ENCODE measurements at places on chromosomes 2 and 18. TPM values are rescaled to one million over a fixed set of nuclear protein-coding genes. Genes with fewer than 3 reads are reported as not detected.

DNA sequence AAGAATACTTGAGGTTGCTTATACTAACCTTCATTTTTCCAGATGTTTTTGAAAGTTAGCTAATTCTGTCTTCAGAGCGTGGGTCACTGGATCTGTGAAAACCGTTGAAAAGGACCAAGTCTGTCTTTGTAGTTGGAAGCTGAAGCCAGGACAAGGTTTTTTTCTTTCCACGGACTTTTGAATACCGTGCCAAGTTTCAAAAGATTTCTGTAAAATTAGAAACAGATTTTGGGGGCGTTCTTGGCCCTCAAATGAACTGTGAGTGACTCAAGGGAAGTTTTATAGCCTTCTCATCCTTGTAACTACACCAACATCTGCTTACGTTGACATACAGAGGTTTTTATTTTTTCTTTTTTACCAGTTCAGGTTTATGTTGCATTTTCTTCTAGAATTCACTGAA, at the start of gene FAP:
FAP (minus strand) TSS at position 152 of the 400 bp plus-strand sequence; CDS start at position 34, 118 bp downstream.
- no peak for DNase-seq

CHRNA1 gene
- total RNA-seq: not detected

SERPINB11 gene
- not detected for total RNA-seq

DNA sequence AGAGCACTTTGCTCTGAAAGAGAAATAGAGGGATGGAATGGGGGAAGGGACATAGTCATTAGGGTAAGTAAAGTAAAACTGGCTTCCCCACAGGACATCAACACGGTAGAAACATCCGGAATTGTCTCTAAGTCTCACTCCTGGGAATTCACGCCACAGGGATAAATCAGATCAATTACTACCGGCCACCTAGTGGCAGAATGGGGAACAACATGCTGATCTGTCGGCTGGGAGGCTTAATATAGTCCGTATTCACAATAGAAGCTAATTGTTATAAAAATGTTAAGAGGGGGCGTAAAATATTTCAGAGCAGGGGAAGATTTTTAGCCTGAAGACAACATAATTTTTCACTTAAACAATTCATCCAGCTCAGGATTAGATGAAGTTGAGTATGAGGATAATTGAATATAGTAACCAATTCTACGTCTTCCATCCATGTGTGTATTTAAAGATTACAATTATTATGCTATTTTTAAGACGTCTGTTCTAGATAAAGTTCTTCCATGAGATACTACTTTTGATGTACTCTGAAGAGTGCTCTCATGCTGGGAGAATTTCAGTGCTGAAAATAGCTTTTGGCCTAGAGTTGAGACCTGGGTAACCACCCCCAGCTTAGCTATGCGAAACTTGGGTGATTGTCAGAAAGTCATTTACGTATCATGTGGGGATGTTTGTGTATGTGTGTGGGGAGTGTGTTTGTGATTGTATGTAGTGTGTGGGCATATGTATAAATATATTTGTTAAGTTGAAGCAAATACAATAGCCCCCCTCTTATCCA, 65.7 kb downstream of the LRRTM1 start:
- no peak for DNase-seq

PNPT1 gene
- 22.4 TPM for total RNA-seq

- no peak for DNase-seq
Measured at GRCh38 chr2:99928470-99929053, 213.8 kb downstream of the AFF3 start.

DNA sequence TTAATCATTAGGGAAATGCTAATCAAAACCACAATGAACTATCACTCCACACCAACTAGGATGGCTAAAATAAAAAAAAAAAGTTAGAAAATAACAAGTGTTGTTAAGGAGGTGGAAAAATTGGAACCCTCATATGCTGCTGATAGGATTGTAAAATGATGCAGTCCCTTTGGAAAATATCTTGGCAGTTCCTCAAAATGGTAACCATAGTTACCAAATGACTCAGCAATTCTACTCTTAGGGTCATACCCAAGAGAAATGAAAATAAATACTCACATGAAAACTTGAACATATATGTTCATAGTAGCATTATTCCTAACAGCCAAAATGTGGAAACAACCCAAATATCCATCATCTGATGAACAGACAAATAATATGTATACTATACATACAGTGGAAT, 15.7 kb upstream of the ACVR2A start:
- no peak for DNase-seq

GRCh38 chr2:586641-587076, 90.5 kb downstream of the TMEM18 start:
- DNase-seq: no peak

DNA sequence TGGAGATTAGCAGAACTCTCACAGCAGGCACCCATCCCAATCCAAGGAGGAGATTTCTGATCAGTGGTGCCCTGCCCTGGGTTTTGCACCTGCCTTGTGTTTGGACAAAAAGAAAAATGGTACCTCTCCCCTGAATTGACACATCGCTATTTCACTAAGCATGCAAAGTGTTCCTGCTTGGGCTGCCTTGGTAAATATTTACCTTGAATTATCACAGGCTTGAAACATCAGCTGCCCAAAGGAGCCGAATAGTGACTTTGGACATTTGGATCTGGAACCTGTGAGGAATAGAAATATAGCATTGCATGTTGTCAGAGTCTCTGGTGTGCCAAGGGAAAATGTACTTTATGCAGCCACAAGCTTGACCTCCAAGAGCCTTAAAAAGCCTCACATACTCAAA, 926.4 kb upstream of the FANCL start:
- no peak for DNase-seq

DNA sequence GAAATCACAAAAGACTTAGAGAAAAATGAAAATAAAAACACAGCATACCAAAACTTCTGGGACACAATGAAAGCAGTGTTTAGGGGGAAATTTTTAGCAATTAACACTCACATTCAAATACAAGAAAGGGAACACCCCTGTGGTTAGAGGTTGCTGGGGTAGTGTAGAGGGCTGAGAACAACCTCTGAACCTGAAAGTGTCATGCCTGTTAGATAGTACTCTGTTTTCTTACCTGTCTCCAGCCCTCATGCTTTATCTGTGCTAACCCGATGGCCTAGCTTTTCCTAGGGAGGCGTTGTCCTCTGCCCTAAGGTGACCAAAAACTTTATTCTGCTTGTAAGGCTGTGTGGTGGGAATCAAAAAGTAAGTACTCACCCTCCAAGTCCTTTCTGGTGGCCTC, 122.6 kb upstream of the OTX1 start:
- no peak for DNase-seq

- DNase-seq: no peak
Measured at GRCh38 chr2:218833023-218833609, 1.5 kb upstream of the PRKAG3 start.

APLF gene
- total RNA-seq: 6.8 TPM

- no peak for DNase-seq
Measured at GRCh38 chr2:72917138-72917876, at the start of gene EMX1. TSS of gene EMX1 (plus strand) at chr2:72917519. CDS start at chr2:72917853, 334 bp downstream.

DNA sequence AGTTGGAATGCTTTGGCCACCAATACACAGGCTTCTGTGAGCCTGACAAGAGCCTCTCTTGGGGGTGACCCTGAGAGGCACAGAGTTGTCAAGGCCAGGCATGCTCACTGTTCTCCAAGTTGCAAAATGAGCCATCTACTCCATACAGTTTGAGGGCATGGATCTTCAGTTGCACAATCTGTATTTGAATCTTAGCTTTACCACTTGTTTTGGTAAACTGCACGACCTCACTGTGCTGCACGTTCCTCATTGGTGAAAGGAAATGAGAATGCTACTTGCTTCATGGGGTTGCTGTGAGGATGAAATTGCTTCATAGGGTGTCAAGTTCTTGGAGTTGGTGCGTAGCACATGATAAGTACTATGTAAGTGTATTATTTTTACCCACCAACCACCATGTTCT, 12.0 kb upstream of the HAAO start:
- DNase-seq: no peak

LYPD1 gene
- total RNA-seq: not detected
